ENCODE measurements at places on chromosomes 11 and 22.
A peak's percentile ranks its signal among the peaks of the same experiment; 100 is the strongest.

- DNase-seq = no peak
Observed at GRCh38 chr11:68099057-68099456, 22.1 kb downstream of the CHKA start.

GRCh38 chr11:3146612-3147256, 18.4 kb downstream of the OSBPL5 start:
- DNase-seq = peak; percentile 88

DNA sequence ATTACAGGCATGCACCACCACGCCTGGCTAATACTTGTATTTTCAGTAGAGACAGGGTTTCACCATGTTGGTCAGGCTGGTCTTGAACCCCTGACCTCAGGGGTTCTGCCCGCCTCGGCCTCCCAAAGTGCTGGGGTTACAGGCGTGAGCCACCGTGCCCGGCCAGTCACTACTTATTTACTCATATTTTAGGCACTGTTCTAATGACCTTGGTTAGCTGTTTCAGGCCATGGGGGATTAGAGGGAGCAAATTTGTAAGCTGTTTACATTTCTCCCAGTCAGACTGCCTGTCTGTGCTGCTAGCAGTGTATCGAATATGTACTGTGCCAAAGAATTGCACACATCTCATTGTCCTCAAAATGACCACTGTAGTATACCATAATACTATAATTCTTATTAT, 32.7 kb upstream of the PACSIN2 start:
- no peak for DNase-seq

DNA sequence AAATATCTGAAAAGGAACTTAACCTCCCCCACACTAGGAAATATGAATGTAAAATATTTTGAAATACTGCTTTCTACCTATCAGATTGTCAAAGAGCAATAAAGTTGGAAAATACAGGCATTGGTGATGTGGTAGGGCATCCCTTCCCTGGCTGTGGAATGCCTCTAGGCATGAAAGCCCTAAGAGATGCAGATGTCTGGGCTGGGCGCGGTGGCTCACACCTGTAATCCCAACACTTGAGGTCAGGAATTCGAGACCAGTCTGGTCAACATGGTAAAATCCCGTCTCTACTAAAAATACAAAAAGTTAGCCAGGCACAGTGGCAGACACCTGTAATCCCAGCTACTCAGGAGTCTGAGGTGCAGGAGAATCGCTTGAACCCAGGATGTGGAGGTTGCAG, 22.0 kb downstream of the ARAP1 start:
- DNase-seq = no peak

GRCh38 chr11:70314730-70315129, 44.2 kb downstream of the PPFIA1 start:
- DNase-seq = no peak

DNA sequence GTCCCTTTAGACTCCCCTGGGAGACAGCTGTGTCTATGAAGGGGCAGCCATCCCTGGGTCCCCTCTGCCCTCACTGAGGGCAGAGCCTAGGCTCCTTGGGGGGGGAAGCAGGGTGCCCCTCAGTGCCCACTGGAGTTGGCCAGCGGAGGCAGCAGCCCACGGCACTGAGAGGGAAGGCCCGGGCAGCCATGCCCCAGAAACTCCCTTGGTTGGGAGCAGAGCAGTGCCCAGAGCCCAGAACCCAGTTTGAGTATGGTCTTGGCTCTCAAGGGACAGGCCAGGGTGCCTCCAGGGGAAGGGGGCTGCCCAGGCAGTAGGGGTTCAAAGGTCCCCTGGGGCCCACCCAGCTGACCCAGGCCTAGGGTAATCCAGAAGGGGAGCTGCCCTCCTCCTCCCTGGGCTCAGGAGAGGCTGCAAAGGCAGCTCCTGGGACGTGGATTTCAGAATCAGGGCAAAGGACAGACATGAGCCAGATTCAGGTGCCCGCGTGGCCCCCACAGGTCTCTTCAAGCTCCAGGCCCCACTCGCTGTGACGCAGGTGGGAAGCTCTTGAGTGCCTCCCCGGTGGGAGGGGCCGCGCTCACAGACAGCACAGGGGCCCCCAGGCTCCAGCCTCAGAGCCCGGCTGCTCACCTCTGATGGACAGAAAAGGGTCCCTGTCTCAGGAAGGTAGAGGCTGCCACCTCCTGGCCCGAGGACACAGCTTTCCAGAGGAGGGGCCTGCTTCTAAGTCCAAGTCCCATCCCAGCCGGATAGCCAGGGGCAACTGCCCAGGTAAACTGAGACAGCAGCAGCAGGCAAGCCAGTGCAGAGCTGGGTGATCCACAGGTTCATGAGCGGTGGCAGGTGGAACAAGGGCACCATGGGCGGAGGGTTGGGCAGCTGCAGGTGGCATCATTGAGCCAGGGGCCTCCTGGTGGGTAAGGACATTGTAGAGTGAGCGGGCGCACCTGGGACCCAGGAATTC, 2.6 kb downstream of the C11orf21 start:
- no peak for DNase-seq

GRCh38 chr22:25120093-25120561, 79.5 kb upstream of the CRYBB3 start:
- DNase-seq = no peak
